ENCODE measurements at places on chromosomes 3 and 15. TPM values are rescaled to one million over a fixed set of nuclear protein-coding genes. Genes with fewer than 3 reads are reported as not detected.

The RYR3 gene
- total RNA-seq: not detected

The CAV3 gene
- not detected for total RNA-seq

The SPTSSB gene
- total RNA-seq: not detected

The TMCO5A gene
- total RNA-seq: not detected

The TIPARP gene
- total RNA-seq: 17.7 TPM

DNA sequence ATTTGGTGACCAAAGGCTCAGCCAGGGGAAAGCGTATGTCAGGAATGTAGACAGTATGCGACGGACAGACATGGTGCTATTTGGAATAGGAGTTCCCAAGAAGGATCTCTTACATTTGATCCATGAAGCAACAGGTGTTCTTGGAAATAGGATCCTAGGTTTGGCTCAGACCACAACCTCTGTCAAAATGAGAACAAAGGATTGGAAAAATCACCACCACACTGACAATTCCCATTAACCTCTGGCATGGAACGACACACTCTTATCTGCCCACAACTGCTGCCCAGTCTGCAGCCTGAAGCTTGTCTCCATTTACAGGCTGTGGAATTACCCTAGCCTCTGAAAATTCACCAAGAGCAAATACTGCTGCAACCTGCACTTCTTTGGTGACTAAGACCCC is 33.6 kb upstream of the LRRN1 start:
- no peaks in the 10 kb centered on the region for H3K4me1 ChIP-seq
- no peaks in the 10 kb centered on the region for H3K27me3 ChIP-seq
- no peaks in the 10 kb centered on the region for H3K36me3 ChIP-seq
- H3K27ac ChIP-seq: no peak overlapping the region
- no peak for DNase-seq

GRCh38 chr3:40518848-40519247 is 5.9 kb upstream of the ZNF621 start:
- peaks cover 15% of the 10 kb centered on the region for H3K36me3 ChIP-seq
- no peak overlapping the region for H3K4me3 ChIP-seq
- no peaks in the 10 kb centered on the region for H3K27me3 ChIP-seq
- peaks cover 2% of the 10 kb centered on the region for H3K4me1 ChIP-seq
- no peak for DNase-seq

GRCh38 chr15:79897701-79898113 is 893 bp upstream of the MTHFS start:
- peaks cover 50% of the 10 kb centered on the region for H3K4me1 ChIP-seq
- peak overlapping the region; percentile 87 for H3K4me3 ChIP-seq
- no peaks in the 10 kb centered on the region for H3K27me3 ChIP-seq
- peak overlapping the region; percentile 99 for H3K27ac ChIP-seq
- DNase-seq: peak; percentile 64

- no peak overlapping the region for H3K27ac ChIP-seq
- H3K4me1 ChIP-seq: no peaks in the 10 kb centered on the region
- no peak for DNase-seq
- no peak overlapping the region for H3K4me3 ChIP-seq
- H3K27me3 ChIP-seq: peaks cover 2% of the 10 kb centered on the region
Observed at GRCh38 chr3:5301651-5302297, 114.3 kb downstream of the EDEM1 start.

GRCh38 chr3:42709621-42710020 is 7.0 kb upstream of the HHATL start:
- no peaks in the 10 kb centered on the region for H3K36me3 ChIP-seq
- H3K27ac ChIP-seq: no peak overlapping the region
- no peak for DNase-seq
- H3K27me3 ChIP-seq: no peaks in the 10 kb centered on the region

DNA sequence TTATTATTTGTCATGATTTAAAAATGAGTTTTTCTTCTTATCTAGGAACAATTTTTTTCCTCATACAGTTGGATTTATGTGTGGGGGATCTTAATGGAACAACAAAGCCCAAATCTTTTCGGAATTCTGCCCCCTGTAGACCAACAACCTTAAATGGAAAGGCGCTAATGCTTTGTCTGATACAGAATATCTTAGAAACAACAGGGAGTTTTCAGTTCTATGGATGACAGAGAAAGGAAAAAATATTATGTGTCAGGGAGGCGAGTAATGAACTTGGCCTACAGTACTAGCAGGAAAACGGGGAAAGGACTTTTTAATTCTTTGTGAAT is 592 bp downstream of the MOBP start:
- no peak for DNase-seq
- no peak overlapping the region for H3K4me3 ChIP-seq
- H3K4me1 ChIP-seq: no peaks in the 10 kb centered on the region
- H3K27ac ChIP-seq: no peak overlapping the region
- no peaks in the 10 kb centered on the region for H3K36me3 ChIP-seq

GRCh38 chr15:93451265-93451664 is 362.3 kb upstream of the RGMA start:
- H3K4me1 ChIP-seq: no peaks in the 10 kb centered on the region
- H3K4me3 ChIP-seq: no peak overlapping the region
- no peak overlapping the region for H3K27ac ChIP-seq
- no peaks in the 10 kb centered on the region for H3K36me3 ChIP-seq
- no peaks in the 10 kb centered on the region for H3K27me3 ChIP-seq
- DNase-seq: no peak

GRCh38 chr3:58532794-58533220 is 4.2 kb downstream of the ACOX2 start:
- H3K36me3 ChIP-seq: no peaks in the 10 kb centered on the region
- H3K27ac ChIP-seq: no peak overlapping the region
- peaks cover 12% of the 10 kb centered on the region for H3K4me1 ChIP-seq
- no peaks in the 10 kb centered on the region for H3K27me3 ChIP-seq

DNA sequence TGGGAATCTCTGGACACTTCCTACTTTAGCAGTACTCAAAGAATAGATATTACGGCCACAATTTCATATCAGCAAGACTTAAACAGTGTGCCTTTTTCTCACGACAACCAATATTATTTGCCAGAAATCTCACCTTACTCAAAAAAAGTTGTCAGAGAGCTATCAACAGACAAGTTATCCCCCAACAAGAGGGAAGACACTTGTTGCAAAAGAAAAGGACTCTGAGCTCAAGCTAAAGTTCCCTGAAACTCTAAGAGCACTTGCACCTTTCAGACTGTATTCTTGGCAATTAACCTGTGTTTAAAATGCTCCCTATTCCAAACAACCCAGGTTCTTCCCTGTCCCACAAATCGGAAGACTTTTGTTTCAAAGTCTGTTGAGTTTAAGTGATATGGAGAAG is 4.5 kb downstream of the LRIG1 start:
- no peaks in the 10 kb centered on the region for H3K27me3 ChIP-seq
- H3K4me1 ChIP-seq: peaks cover 74% of the 10 kb centered on the region
- H3K36me3 ChIP-seq: peaks cover 3% of the 10 kb centered on the region
- no peak overlapping the region for H3K4me3 ChIP-seq
- peak overlapping the region; percentile 91 for H3K27ac ChIP-seq
- no peak for DNase-seq

DNA sequence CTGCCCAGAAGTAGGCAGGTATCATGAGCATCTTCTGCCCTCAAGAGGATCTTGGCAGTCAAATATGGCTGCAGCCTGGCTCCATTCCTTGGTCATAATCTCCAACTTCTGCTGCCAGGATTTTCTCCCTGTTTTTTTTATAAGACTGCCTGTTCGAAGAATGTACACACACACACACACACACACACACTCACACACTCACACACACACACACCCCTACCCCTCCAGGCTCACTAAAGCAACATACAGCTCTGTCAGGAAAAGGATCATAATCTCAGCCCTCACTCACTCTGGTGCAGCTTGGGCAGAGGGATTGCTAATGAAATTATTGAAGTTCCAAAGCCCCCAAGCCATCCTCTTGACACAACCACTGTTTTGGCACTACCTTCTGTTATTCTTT is 129.2 kb upstream of the BFSP2 start:
- peaks cover 5% of the 10 kb centered on the region for H3K4me1 ChIP-seq
- H3K4me3 ChIP-seq: no peak overlapping the region
- DNase-seq: no peak
- no peaks in the 10 kb centered on the region for H3K36me3 ChIP-seq
